Stimulated activated CD4-positive, alpha-beta T cell treated with anti-CD3 and anti-CD28 coated beads, TNF-alpha, amount 100 ng/mL, for 1 hour (primary cell): ENCODE measurements at places on chromosomes 2 and 18.

DNA sequence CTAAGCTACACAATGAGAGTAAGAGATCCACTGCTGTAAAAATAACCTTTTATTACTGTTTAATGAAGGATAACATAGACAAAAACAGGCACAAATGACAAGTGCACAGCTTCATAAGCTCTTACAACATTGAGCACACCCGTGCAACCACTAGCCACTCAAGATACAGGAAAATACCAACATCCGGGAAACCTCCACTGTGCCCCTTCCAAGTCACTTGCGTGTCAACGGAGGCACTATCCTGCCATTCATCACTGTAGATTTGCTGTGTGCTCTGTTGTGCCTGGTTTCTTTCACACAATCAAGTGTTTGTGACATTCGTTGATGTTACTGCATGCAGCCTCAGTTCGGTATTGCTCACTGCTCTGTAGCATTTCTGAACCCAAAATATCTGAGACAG lies 292.9 kb upstream of the MYT1L start:
- DNase-seq, result no peak

- DNase-seq, result no peak
Measured at GRCh38 chr18:46418663-46419260, 238.3 kb downstream of the LOXHD1 start.

DNA sequence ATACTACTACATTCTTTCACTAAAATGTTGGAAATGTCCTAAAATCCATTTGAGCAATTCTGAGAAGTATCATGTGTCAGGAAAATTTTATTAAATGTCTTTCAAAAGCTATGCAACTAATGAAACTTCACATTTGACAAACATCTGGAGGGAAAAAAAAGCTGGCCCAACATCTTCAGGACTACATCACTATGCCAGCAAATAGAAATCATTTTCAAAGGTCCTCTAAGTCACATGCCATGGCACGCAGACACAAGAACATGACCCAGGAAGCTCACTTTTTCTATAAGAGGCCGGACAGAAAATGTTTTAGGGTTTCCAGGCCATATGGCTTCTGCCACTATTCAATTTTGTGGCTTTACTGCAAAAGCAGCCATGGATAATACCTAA lies 11.6 kb downstream of the KANSL3 start:
- no peak for DNase-seq

GRCh38 chr2:10009811-10010781 lies 33.3 kb upstream of the KLF11 start:
- DNase-seq, result no peak

DNA sequence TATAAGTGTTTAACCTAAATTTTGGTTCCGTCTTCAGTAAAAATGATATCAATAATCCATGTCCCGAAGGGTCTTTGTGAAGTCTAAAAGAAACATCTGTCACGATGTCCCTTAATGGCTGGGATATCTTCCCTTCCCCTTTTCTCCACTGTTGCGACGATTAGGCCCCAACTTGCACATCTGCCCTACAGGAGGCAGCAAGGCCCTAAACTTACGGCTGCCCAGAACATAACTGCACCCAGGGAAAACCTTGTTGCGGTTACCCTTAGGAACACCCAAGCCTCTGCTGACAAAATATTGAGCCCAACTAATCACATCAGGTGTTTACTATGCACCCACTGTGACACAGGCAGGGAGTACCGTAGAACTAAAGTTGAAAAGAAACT lies 1.3 kb upstream of the SMAD2 start:
- no peak for DNase-seq

DNA sequence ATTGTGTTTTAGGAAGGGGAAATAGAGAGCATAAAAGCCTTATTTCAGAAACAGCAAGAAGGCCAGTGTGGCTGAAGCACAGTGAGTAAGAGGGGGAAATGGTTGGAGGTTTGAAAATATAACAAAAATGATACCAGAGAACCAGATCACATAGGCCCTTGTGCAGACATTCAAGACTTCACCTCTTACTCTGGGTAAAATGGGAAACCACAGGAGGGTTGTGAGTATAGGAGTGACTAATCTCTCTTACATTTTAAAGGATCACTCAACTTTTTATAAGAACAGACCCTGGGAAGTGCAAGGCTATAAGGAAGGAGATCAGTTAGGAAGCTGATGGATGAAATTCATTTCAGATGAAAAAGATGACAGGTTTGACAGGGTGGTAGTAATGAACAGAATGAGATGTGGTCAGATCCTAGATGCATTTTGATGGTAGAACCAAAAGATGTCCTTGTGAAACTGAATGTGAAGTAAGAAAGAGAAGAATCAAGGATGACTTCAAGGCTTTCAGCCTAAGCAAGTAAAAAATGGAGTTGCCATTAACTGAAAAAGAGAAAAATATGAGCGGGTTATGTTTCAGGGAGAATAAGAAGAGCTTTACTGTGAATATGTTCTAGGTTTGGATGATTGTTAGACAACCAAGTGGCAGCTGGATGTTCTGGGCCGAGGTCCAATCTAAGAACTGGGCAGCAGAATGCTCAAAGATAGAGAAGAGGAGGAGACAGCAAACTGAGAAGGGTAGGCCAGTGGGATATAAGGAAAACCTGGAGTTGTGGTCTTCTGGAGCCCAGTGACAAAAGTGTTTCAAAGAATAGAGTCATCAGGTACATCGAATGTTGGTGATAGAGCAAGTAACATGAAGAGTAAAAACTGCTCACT lies 65.1 kb downstream of the USP40 start:
- no peak for DNase-seq
